ENCODE measurements at places on chromosomes 11 and 22.

DNA sequence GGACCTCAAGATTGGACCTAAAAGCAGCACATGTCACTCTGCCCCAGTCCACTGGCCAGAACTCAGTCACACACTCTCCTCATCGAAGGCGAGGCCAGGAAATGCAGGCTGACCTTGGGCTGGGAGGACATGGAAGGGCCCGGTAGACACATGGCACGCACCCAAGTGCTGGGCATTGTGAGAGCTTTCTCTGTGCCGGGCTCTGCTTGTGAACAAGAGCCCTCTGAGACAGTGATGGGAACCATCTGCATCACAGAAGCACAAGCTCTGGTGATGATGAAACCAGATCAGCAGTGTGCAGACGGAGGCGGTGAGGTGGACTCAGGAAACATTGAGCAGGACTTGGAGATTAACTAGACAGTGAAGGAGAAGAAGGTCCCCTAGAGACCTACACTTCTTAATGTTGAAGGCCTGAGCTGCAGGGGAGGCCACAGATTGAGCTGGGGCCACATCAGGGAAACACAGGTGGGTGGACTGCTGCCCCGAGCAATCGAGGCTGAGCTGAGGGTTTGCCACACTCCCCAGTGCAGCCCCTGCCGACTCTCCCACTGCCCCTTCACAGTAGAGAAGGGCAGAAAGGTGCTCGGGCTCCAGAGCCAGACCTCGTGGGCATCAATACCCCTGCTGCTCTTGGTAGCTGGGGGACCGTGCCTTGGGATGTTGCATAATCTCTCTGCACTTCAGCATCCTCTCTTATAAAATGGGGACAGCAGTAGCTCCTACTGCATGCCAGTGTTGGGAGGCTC is 1460.5 kb downstream of the TBC1D22A start:
- DNase-seq: no peak

DNA sequence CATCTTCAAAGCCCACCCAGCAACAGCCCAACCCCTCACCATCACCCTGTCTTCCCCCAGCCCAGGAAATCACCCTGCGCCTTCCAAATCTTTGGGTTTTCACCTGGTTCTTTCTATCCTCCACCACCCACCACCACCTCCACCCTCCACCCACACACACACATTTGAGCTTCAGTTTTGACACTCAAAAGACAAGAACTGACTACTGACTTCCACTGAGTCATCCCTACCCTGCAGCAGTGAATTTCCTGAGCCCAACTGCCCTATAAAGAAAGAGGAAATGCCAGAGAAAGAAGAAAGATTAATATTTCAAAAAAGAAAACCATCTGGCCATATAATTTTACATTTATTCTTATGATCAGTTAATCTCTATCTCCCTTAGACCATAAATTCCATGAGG is 137.5 kb downstream of the CHST1 start:
- DNase-seq: no peak

DNA sequence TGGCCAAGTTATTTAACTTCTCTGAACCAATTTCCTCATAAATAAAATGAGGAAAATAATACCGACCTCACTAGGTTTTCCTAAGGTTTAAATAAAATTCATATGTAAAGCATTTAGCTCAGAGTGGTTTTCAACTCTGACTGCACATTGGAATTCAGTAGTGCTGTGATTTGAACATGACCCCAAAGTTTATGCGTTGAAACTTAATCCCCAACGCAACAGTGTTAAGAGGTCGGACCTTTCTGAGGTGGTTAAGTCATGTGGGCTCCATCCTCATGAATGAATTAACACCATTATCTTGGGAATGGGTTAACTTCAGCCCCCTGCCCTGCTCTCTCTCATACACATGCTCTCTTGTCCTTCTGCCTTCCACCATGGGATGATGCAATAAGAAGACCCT is 322.2 kb downstream of the AASDHPPT start:
- no peak for DNase-seq

DNA sequence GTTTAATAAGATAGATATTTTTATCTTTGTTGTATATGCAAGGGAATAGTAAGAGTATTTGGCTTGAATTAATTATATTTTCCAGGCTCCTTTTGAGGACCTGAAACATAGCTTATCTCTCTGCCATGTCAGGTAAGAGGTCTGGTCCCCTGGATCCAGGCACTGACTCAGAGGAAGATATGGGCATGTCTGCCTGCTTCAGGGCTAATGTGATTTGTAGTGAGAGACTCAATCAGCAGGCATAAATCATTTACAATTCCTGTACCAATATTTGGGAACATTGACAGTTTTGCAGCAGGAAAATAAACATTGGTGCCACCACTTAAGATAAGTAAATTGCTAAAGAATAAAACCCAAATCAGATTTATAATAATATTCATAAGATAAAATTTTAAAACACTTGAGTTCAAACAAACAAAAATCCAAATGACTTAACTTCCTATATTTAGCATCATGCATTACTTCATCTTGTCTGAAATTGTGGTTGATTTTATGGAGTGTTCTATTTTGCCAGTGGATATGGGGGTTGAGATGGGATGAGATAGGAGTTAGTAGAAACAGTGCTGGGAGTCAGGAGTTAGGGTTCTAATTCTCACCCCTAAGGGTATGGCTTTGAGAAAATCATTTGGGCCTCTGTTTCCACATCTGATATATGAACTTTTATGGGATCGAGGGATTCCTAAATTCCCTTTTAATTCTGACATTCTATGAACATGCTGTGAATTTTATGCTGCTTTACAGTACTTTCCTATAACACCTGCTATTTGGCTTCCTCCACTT is 5.1 kb upstream of the CALCA start:
- DNase-seq: no peak

GRCh38 chr11:119179983-119180382 is 5.3 kb upstream of the NHERF4 start:
- no peak for DNase-seq

- DNase-seq: no peak
These were observed 51.4 kb upstream of the CRYBB3 start for GRCh38 chr22:25148149-25148691.

GRCh38 chr11:126146454-126147192 is 64.8 kb downstream of the RPUSD4 start:
- no peak for DNase-seq

DNA sequence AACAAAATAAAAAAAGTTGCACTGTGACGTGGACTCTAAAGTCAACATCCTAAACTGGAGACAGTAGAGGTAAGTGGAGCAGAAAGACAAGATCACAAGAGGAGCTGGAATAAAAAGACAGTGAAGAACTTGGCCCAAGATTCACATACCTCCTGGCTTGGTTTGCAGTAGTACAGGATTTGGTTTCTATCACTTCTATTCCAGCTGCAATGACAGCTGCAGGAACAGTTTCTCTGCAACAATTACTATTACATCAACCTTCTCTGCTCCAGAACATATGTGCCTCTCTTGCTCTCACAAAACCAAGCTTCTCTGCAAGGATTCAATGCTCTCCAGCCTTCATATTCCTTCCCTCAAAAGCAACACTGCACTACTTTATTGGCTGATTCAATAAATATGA is 7.8 kb upstream of the KDM2A start:
- DNase-seq: no peak

DNA sequence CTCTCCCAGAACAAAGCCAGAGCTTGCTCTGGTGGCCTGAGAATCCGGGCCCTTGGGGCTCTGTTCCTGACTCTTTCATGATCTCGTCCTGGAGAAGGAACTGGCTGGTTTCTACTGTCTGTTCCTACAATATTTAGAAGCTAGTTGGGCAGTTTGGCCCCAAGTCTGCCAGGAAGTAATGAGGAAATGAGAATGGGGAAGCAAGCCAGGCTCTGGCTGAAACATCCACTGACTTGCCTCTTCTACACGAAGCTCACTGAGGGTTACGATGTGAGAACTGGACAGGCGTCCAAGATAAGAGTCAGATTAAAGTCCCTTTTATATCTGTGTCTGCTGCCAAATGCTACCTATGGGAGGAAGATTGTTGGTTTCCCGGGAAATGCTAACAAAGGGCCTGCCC is 110.0 kb upstream of the KIRREL3 start:
- no peak for DNase-seq

DNA sequence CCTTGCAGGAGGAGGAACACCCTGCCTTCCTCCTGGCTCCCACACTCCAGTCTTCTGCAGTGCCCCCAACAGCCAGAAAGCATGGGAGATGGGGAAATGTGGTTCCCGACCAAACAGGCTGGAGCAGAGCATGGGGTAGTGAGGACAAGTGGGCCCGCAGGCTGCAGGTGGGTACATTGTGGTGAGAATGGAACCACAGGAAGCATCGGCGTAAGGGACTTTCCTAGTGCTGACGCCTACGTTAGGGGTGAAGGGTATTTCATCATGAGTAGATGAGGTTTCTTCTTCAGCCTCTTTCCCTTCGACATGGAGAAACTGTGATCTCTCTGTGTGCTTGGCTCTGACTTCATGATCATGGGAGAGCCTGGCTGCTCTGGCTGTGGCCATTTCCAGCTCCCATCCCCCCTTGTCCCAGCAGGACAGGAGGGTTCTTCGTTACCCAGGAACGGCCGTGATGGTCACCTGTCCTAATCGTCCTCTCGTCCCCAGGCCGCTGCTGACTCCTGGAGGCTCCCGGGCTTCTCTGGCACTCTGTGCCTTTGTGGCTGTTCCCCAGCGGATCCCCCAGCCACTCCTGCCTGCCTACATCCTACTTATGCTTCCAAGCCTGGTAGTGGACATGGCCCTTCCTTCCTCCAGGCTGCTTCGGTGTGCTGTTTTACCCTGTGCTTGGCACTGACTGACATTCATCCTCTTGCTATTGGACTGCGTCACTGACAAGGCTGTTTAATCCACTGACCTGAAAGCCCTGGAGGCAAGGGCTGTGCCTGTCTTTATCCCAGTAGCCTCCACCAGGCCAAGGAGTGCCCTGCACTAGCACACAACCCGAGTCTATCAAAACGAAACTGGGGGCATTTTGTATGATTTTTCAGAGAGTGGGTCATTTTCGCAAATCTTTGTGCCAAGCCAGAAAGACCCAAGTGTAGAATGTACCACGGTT is 65.2 kb upstream of the CECR2 start:
- no peak for DNase-seq

- DNase-seq: peak; percentile 62
These were observed 34.7 kb upstream of the CLNS1A start for GRCh38 chr11:77672264-77672663.

DNA sequence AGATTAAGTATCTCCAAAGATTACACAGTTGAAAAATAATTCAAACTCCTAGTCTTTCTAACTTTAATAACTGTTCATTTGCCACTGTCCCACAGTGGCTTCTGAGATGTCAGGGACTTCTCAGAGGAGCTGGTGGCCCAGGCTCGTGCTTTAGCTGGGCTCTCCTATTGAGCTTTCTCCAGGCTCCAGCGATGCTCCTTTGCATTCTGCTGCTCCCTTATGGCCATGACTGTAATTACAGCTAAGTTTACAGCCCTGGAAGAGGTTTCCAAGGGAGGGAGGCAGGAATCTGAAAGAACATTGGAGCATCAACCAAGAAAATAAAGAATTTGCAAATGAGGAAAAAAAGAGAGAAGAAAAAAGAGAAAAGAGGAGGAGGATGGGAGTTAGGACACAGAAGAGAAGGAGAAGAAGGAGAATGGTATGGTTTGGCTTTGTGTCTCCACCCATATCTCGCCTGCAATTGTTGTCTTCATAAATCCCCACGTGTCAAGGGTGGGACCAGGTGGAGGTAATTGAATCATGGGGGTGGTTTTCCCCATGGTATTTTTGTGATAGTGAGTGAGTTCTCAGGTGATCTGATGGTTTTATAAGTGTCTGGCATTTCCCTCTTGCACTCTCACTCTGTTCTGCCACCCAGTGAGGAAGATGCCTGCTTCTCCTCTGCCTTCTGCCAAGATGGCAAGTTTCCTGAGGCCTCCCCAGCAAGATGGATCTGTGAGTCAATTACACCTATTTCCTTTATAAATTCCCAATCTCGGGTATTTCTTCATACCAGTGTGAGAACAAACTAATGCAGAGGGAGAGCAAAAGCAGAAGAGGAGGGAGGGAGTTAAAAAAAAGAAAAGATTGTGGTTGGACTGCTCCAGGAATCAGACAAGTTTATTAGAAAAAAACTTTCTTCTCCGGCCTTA is 857.0 kb downstream of the KCNA4 start:
- DNase-seq: peak; percentile 53

DNA sequence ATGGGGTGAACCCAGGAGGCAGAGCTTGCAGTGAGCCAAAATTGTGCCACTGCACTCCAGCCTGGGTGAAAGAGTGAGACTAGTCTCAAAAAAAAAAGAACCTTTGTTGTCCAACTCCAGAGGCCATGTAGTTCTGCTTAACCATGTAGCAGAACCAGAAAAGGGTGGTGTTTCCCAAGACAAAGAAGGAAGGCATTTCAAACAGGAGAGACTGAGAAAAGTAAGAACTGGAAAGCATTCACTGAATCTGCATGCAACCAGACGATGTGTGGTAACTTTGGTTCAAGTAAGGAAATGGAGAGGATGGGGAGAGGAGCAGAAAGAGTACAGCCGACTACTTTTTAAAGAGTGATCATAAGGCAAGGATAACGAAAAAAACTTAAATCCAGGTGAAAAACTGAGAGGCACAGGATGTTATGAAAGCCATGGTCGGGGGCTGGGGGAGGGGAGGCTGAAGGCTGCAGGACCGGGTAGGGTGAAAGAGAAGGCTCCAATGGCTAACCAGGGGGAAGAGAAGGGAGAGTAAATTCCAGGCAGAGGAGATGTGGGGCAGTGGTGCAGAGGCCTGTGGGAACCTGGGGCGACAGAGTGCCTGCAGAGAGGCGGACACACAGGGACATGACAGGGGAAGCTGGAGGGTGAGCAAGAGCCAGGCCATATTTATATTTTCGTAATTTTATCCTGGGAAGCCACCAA is 48.8 kb downstream of the MAPK1 start:
- DNase-seq: no peak

DNA sequence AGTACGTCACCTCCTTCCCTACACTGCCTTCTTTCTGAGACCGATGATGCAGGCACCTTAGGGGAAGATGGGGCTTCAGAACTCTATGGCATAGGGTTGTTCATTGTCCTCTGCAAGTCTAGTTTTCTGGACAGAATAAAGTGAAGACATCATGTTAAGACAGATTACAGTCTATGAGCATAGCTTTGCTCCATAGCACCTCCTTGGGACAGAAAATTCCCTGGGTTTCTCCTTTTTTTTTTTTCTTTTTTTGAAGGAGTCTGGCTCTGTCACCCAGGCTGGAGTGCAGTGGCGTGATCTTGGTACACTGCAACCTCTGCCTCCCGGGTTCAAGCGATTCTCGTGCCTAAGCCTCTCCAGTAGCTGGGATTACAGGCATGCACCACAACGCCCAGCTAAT is 119.8 kb upstream of the CADM1 start:
- DNase-seq: no peak

DNA sequence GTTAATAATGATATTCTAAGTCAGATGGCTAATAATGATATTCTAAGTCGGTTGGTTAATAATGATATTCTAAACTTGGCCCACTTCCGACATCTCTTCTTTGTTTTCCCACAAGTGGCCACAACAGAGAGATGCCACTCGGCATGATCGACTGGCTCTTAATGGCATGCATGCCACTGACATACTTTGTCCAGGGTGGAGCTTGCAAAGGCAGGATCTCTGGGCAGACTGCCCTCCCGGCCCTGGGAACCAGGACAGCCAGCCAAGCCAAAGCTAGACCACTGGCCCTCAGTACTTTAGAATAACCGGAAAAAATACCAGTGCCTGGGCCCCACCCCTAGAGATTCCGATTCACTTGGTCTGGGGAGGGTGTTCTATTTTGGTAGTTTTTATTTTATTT is 78.1 kb downstream of the KIAA1671 start:
- DNase-seq: no peak

Data from fibroblast of skin of left quadriceps (primary cell).